Activated T-helper 1 cell treated with anti-CD3 and anti-CD28 coated beads, Interleukin-12 subunit alpha, Interleukin-12 subunit beta, Interleukin-2, Interleukin-4 antibody, amounts not matched to agents 30 ng/mL and 10 ng/mL and 1 ng/mL, durations not matched to agents 14 hours and 24 hours and 36 hours (primary cell): ENCODE measurements at places on chromosomes 5 and 9.

- DNase-seq = no peak
Measured at GRCh38 chr5:36675282-36675681, 68.9 kb downstream of the SLC1A3 start.

DNA sequence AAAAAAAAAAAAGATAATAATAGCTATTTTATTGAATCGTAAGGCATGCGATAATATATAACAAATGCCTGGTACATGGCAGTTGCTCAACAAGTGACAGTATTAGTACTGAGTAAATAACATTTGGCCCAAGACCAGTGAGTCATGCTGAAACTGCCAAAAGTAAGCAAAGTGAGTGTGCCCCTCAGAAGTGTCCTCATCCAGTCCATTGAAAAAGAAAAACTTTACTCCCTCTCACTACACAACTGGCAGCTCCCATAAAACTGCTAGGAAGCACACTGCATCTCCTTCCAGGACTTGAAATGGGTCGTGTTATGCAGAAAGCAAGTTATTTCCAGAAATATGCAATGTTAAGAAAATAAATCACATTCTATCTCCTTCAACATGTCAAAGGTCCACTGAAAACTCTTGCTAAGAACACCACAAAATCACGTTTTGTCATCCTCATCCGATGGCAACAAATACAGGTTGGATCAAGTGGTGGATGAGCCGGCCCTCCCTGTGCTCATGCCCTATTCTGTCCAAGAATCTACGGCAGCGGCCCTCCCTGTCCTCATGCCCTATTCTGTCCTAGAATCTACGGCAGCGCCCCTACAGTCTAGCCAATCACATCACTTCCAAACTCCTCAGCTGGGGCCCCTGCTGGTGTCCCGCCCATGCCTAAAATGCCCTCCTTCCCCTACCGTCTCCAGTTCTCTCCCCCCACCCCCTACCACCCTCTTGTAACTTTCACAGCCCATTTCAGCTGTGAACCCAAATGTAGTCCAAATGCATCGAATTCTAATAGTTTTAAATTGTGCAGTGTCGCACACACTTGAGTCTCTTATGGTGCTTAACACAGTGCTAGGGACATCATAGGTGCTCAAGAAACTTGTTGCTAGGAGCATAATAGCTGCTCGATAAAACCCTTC is 12.5 kb downstream of the PTCH1 start:
- no peak for DNase-seq

DNA sequence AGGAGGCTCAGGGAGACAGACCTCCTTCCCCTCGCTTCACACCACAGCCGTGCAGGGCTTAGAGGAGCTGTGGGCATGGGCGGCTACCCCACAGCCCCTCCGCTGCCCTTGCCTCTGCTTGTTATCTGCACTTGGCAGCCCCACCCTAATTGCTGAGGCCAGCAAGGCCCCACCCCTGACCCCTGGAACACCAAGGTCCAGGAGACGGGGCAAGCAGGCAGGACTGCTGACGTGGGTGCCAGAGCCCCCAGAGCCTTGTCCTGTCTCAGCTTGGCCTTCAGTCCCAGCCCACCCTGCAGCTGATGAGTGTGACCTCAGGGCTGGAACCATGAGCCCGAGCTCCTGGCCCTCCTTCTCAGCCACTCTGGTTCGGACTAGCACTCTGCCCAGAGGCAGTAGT is 29.1 kb upstream of the NEURL1B start:
- no peak for DNase-seq

- no peak for DNase-seq
Measured at GRCh38 chr9:102534031-102534430, 461.1 kb upstream of the CYLC2 start.

DNA sequence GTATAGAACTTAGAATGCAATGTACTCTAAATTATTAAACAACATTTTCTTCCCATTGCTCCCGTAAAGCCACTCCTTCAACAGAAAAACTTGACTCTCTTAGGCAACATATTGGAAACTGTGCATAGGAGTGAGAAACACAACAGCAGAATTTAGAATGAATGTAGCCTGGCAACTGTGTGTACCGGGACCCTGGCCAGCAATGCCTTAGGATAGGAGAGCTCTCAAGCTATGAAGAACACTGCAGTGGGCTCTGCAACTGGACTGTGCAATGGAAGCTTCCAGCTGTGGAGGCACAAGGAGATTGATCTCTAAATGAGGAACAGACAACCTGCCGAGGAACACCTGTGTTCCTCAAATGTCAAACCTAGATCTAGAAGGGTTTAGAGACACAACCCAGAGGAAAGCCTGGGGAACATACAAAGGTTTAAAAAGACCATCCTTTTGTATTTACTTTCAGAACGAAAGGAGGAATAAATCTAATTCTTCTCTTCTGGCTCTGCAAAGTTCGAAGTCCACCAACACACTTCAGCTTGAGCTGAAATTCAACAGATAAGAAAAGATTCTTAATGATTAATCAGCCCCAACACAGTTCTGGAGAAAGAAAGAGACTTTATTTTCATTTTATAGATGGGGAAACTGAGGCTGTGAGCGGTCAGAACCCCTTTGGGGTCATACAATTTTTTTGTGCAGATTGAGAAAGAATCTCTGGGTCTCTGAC is 51.5 kb upstream of the ARL15 start:
- DNase-seq = no peak

DNA sequence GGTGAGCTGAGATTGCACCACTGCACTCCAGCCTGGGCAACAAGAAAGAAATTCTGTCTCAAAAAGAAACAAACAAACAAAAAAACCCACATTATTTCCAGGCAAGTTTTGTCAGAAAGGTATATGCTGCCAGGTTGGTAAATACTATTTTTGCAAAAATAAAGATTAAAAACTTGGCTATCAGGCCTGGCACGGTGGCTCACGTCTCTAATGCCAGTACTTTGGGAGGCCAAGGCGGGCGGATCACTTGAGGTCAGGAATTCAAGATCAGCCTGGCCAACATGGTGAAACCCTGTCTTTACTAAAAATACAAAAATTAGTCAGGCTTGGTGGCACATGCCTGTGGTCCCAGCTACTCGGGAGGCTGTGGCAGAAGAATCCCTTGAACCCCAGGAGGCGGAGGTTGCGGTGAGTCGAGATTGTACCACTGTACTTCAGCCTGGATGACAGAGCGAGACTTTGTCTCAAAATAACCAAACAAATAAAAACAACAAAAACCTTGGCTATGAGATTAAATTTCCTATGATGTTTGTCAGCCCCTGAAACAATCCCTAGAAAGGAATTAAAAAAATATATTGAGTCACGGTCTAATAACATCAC is 22.7 kb downstream of the AGXT2 start:
- no peak for DNase-seq

- no peak for DNase-seq
Measured at GRCh38 chr5:61245486-61245885, 83.2 kb upstream of the SMIM15 start.

- no peak for DNase-seq
Measured at GRCh38 chr5:133065471-133065870, 13.7 kb downstream of the HSPA4 start.

- DNase-seq = no peak
Measured at GRCh38 chr9:125650271-125650737, 56.7 kb downstream of the MAPKAP1 start.

DNA sequence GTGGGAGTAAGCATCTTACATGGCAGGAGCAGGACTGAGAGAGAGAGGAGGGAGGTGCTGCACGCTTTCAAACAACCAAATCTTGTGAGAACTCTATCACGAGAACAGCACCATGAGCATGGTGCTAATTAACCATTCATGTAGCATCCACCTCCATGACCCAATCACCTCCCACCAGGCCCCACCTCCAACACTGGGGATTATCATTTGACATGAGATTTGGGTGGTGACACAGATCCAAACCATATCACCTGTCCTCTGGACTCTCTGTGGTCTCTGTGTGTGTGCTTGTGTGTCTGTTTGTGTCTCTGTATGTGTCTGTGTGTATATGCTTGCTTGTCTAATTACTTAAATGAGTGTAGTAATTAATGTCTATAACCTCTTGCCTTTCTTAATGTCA is 31.1 kb downstream of the SEC61B start:
- DNase-seq = no peak

- no peak for DNase-seq
Measured at GRCh38 chr9:121944711-121945191, 148.4 kb downstream of the TTLL11 start.

DNA sequence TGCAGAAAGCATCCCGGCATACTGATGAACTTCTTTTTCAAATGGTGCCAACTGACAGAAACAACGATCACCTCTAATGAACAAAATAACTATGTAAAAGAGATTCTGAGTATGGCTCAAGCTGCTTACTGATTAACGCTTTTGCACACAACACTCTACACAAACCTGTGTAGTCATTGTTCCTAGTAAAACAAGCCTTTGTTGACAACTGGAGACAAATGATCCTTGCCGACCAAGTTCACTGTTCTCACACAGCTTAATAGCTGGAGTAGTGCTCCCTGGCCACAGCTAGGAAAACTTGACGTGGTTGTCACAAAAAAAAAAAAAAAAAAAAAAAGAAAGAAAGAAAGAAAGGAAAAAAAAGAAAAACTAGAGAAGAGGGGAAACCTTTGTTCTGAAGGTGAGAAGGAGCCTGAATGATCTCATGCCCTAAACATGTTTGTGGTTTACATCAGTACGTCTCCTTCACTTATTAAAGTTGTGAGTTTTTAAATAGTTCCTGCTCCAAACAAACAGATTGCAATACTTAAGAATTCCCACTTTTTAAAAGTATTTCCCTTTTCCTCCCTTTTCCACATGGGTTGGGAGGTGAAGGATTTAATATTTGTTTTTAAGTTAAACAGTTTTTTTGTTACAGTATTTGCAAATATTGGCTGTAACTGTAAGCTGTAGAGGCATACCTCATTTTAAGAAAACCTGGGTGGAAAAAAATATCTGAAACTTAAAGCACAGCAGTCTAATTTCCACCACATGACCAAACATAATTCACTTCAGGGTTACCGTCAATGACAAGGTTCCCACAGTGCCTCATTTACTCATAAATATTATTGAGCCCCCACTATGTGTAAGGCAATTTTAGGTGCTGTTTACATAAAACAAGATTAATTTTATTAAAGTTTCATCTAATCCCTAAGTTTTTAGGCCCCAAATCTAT is 63.7 kb downstream of the GLIS3 start:
- no peak for DNase-seq

- DNase-seq = no peak
Measured at GRCh38 chr9:95506678-95507463, 9.9 kb downstream of the PTCH1 start.
